ENCODE measurements at places on chromosomes 6 and 20.

- no peak for DNase-seq
These were observed 78.3 kb downstream of the BTBD3 start for GRCh38 chr20:11995805-11996567.

DNA sequence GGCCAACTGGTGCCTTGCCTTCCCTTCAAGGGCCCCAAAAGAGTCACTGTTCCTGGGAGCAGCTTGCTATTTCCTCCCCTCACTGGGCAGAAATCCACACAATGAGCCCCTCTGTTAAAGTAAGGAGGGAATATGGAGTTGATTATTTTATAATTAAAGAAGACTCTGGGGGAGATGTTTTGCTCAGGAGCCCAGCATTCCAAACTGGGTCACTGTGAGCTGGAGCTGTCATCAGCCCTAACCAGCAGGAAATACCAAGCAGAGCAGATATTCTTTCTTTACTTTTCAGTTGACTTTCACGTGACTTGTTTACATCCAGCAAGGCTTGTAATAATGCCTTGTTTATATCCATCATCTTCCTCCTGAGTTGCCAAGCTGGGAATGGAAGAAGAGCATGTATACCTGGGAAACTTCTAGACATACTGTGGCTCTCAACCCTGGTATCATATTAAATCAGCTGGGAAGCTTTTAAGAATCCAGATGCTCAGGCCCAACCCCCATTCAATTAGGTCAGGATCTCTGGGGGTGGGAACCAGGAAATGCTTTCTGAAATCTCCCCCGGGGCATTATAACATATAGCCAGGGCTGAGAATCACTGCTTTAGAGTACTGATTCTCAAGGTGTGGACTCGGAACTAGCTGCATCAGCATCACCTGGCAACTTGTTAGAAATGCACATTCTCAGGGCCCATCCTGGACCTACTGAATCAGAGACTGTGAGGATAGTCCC, 175.6 kb upstream of the MYLIP start:
- no peak for DNase-seq

DNA sequence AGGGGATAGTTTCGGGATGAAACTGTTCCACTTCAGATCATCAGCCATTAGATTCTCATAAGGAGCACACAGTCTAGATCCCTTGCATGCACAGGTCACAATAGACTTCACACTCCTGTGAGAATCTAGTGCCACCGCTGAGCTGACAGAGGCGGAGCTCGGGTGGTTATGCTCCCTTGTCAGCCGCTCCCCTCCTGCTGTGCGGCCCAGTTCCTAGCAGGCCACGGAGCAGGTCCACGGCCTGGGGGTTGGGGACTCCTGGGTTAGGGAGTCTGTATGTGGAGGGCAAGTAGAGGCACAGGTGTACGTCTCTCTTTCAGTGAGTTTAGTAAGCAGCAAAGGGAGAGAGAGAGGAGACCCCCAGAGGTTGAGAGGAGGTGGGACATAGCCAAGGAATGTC, 30.5 kb upstream of the MDFI start:
- no peak for DNase-seq

- no peak for DNase-seq
These were observed 19.2 kb downstream of the ASIP start for GRCh38 chr20:34260208-34260942.

DNA sequence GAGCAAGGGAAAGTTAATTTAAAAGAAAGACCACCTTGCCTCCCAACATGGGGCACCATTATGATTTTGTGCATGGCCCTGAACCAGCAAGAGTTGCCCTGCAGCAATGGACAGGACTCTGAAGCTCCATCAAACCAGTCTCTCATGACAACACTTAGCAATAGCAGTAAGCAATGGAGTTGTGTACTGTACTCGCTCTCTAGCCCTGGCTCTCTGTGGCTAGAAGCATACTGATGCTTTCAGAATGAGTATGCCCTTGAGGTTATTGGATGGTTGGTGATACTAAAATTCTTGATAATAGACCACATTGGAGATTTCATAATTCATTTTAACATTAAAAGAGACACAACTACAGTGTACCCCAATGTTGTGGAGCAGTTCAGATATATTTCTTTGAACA, 23.2 kb upstream of the LMBRD1 start:
- no peak for DNase-seq

- no peak for DNase-seq
These were observed 1.9 kb downstream of the FAM83C start for GRCh38 chr20:35290186-35290886.

- DNase-seq: no peak
These were observed 45.3 kb downstream of the IGF2R start for GRCh38 chr6:160013987-160014868.

GRCh38 chr6:364609-365540, 26.7 kb upstream of the IRF4 start:
- no peak for DNase-seq

GRCh38 chr6:79544299-79544927, 7.2 kb upstream of the LCA5 start:
- DNase-seq: no peak

GRCh38 chr6:118770835-118771234, 119.4 kb upstream of the CEP85L start:
- no peak for DNase-seq

DNA sequence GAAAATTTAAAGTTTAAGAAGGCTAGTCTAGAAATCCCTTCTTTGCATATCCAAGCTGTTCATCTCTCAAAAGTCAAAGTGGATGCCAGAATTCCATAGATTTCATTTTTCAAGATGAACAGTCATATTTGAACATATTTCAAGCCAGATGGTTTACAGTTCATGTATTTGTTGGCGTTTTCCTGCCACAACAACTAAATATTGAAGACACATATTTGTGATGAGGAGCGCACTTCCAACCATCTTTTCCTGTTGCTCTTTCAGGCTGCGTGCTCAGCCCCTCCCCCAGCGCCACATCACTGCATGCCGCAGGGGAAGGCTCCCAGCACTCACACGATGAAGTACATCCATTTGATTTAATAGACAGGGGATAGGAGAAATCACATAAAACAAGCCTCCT, 5.9 kb upstream of the NOX3 start:
- DNase-seq: no peak

GRCh38 chr20:49935746-49936152, 448 bp upstream of the RNF114 start:
- no peak for DNase-seq

DNA sequence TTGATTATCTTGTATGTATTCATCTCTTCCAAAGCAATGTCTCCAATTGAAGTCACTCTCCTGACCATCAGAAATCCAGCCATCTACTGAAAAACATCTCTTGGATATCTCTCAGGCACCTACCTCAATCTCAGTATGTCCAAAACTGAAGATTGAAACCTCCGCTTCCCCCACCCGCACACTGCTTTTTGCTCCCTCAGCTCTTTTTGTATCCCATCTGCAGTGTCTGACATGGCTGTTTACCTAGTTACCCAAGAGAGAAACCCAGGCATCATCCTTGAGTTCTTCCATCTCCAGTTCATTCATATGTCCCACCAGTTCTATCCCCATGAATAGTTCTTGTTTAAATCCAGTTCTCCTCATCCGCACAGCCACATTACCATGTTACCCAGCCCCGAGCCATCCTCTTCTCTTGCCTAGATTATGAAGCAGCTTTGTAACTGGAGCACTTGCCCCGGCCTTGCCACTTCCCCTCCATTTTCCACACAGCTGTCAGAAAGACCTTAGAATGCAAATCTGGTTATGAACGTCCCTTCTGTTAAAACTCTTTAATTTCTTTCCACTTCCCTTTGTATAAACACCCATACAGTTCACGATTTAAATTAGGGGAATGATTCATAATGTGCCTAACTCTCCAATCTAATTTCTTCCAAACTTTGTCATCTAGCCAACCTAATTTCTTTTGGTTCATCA, 40.5 kb upstream of the GCLC start:
- DNase-seq: no peak

DNA sequence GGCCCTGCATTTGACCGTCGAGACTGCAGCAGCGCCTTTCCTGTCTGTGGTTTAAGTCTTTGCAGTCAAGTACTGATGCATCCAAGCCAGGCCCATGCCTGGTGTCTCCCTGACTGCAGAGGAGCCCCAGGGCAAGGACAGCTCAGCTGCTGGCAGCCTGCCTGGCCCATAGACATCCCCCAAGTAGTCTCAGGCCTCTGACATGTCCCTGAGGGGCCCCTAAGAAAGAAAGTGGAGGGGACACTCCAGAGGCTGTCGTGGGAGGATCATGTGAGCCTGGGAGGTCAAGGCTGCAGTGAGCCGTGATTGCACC, 18.0 kb downstream of the HRH3 start:
- no peak for DNase-seq

- no peak for DNase-seq
These were observed 3.0 kb downstream of the GSTA2 start for GRCh38 chr6:52760105-52760765.

DNA sequence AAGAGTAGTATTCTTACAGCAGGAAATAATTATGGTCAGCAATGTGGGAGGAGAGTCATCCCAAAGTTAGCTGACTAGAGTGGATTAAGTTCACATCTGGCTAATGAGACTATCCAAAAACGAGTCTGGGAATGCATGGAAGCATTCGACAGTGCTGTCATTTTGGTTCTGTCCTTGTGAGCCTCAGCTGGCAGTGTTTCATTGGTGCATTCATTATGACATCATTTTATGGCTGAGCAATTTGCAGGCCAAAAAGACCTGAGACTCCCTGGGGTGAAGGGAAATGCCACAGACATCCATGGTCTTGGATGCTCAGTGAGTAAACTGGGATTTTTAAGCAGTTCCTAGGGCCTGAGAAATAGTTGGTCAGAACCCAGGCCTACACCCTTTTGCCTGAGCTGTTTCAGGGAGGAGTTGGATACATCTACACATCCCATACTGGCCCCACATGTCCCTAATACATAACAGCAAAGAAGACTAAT, 196.4 kb upstream of the CCN2 start:
- no peak for DNase-seq

- DNase-seq: no peak
These were observed 5.7 kb upstream of the FKBP5 start for GRCh38 chr6:35694462-35694861.

DNA sequence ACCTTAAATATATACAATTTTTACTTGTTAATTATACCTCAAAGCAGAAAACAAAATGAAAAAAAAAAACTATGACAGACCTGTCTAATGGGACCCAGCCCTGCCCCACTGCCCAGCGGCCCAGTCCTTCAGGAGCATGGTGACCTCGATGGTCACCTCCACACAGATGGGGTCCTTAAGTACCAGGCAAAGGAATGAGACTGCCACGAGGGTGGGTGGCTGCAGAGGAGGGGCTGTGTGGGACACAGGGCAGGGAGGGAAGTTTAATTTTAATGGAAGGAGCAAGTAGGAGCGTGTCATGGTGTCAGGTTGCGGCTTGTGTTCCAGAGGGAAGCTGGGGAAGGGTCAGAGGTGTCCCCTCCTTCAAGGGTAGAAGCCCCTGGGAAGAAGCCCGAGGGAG, 28.6 kb downstream of the GABRR2 start:
- DNase-seq: no peak

DNA sequence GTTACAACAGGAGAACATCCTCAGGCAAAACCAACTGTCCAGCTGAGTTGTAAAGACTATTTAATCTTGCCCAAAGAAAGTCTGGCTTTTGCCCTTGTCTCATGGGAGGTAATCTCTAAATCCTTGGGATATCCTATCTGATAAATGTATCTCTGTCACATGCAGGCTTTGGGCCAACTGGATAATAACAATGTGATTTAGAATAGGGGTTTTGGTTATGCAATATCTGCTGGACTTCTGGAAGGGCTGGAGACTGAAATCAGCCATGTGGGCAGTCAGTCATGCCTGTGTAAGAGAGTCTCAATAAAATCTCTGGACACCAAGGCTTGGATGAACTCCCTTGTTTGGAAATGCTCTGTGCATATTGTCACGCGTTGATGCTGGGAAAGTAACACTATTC, 56.3 kb upstream of the PRL start:
- DNase-seq: no peak

GRCh38 chr6:116371120-116371917, 572 bp downstream of the DSE start:
- DNase-seq: no peak

DNA sequence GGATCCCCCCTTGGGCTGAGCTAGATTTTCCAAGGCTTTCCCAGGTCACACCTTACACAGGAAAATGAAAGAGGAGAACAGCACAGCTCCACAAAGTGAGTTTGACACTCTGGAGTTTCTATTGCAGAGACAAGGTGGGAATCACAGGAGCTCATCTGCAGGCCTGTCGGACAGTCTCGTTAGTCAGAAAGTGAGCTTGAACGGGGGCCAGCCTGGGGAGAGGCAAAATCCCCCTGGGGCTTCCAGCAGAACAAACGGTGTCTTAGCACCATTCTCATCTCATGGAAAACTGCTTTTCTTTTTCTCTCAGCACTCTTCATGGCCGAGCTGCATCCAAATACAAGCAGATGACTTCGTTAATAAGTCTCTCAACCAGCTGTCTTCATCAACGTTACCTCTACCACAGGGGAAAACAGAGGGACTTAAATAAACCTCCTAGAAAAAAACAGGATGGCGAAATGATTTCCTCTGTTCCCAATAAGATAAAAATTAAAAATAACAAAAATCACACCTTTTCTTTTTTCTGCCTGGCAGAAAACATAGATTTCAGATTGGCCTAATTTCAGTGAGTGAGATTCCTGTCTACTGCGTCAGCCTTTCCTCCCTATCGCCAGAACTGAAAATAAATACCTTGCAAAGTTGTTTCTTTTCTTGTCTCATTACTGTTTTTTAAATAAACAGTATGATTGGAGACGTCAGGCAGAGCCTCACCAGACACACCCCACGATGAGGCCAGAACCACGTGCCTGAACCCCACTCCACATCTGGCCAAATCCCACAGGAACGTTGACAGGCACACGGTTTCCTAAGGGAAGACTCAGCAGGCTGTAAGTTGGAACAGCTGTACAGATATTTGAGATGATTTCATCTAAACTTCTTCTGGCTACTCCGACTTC, 219.0 kb downstream of the TTLL2 start:
- no peak for DNase-seq

GRCh38 chr20:46074006-46074405, 15.8 kb downstream of the NCOA5 start:
- no peak for DNase-seq

- peak; percentile 61 for DNase-seq
These were observed 42.6 kb downstream of the TTI1 start for GRCh38 chr20:37990571-37991151.

DNA sequence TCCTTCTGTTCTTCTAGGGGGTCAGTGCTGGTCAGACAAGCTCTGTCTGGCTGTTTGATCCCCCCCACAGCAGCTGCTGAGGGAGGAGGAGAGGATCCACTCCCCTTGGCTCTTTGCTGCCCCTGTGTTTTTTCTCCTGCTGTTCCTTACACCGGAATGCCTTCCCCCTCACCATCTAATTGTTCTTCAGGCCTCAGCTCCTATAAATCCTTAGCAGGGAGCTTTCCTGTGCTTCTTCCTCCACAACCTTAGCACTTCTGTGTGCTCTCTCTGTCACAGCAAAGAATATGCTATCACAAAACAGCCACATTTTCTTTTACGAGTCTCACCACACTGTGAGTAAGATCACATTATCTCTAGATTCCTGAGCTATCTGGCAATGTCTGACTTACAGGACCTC, 196.6 kb downstream of the OTOR start:
- DNase-seq: no peak

- DNase-seq: no peak
These were observed 161.8 kb downstream of the NFATC2 start for GRCh38 chr20:51380401-51381385.

Data from GF-D8 (cell line).